ENCODE measurements at places on chromosomes 4 and X.

GRCh38 chrX:104013606-104014005 is at the start of gene H2BW1:
Gene H2BW1, minus strand, starts transcription at chrX:104013708. Its CDS starts 132 bp downstream, at chrX:104013576.
- no peak for DNase-seq

DNA sequence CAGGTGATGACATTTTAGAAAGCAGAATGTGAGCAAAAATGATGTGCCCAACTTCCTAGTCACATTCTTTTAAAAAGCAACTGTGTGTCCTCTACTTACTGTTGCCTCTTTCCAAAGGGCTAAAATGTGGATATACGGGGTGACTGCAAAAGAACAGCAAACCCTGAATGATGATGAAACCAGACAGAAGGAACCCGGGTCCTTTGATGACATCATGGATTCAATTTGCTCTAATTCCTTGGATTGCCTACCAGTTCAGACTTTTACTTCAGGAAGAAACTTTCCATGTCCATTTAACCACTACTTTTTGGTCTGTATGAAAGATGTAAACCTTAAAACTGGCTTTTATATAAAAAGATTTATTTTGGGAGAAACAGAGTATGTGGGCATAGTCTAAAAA is 190.9 kb upstream of the MAB21L2 start:
- DNase-seq, result no peak

DNA sequence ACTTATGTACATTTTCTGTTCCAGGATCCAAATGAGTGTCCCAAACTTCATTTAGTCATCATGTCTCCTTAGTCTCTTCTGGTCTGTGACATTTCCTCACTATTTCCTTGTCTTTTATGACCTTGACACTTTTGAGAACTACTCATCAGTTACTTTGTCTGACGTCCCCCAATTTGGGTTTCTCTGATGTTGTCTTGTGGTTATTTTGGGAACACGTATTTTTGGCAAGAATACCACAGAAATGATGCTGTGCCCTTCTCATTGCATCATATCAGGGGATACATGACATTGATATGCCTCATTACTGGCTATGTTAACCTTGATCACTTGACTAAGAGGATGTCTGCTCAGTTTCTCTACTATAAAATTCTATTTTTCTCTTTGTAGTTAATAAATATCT is 308.8 kb downstream of the ZNF674 start:
- DNase-seq, result no peak

- DNase-seq, result no peak
Measured at GRCh38 chr4:36870121-36870520, 374.4 kb upstream of the NWD2 start.

GRCh38 chr4:110005461-110006056 is 92.9 kb downstream of the EGF start:
- DNase-seq, result no peak

- DNase-seq, result no peak
Measured at GRCh38 chrX:10233173-10233572, 76.4 kb downstream of the CLCN4 start.

GRCh38 chr4:18689308-18690115 is 668.0 kb upstream of the LCORL start:
- no peak for DNase-seq

DNA sequence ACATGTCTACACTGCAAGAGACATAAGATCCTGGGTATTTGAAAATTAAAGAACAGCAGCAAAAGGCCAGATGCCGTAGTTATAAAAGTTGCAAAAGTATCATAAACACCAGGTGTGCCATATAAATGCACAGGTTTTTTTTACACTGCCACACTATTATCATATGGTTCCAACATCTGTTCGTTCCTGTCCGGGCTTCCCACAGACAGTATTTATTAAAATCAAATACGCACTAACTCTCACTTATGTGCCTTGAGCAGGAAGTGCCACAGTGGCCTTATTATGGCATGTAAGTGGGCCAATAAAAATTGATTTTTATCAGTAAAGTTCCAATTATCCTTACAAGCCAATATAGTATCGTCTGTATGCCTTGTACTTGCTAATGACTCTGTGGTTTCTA is 873.2 kb downstream of the RPA4 start:
- no peak for DNase-seq

GRCh38 chrX:85378461-85378860 is 1.0 kb downstream of the POF1B start:
- no peak for DNase-seq

DNA sequence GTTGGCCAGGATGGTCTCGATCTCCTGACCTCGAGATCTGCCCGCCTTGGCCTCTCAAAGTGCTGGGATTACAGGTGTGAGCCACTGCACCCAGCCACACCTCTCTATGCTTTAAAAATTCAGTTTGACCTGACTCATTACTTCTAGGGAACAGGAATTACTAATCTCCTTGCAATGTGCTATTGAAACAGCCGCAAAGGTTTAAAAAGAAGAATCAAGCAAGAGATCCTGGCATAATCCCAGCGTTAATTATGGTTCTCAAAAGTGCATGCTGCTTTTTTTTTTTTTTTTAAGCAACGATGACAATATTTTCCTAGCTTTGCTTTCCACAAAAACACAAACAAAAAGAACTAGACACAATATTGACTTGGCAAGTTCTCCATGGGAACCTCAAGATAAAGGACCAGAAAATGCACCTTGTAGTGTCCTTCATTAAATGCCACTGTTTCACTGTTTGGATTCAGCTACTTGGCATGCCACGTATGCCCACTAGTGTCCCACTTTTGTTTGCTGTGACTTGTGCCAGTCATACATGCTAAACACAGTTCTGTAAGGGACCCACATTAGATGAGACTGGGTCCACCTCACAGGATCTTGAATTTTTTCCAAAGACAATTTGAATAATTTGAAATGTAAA is 112.6 kb upstream of the PPARGC1A start:
- DNase-seq, result no peak

- DNase-seq, result peak; percentile 41
Measured at GRCh38 chr4:68375667-68376559, 26.0 kb upstream of the YTHDC1 start.

GRCh38 chrX:71103110-71103983 is 3.2 kb downstream of the CXorf65 start:
- no peak for DNase-seq

DNA sequence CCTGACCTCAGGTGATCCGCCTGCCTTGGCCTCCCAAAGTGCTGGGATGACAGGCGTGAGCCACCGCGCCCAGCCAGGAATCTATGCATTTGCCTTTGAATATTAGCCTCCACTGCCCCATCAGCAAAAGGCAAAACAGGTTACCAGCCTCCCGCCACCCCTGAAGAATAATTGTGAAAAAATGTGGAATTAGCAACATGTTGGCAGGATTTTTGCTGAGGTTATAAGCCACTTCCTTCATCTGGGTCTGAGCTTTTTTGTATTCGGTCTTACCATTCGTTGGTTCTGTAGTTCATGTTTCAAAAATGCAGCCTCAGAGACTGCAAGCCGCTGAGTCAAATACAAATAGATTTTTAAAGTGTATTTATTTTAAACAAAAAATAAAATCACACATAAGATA is 44.2 kb upstream of the SHOX start:
- no peak for DNase-seq

GRCh38 chrX:134476284-134476683 is 16.3 kb downstream of the HPRT1 start:
- no peak for DNase-seq

DNA sequence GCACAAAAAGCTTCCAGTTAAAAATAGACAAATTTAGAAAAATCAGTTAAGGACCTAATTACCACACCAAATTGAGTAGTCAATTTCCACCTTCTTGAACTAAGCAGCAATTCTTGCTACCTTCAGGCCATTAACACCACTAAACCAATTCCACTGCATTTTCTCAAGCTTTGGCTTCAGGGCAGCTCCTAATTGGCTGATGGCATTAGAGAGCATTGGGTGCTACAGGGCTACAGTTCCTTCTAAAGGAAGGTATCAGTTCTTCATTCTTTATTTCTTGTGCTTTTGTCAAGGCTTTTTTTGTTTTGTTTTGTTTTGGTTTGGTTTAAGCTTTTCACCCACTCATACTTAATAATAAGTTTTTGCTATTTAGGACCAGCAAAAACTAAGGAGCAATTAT is 90.2 kb upstream of the FAM241A start:
- DNase-seq, result no peak

GRCh38 chrX:84187533-84188319 is at the start of gene RPS6KA6:
Gene RPS6KA6, minus strand, starts transcription at chrX:84188199. Its CDS starts 300 bp downstream, at chrX:84187899.
- DNase-seq, result no peak

DNA sequence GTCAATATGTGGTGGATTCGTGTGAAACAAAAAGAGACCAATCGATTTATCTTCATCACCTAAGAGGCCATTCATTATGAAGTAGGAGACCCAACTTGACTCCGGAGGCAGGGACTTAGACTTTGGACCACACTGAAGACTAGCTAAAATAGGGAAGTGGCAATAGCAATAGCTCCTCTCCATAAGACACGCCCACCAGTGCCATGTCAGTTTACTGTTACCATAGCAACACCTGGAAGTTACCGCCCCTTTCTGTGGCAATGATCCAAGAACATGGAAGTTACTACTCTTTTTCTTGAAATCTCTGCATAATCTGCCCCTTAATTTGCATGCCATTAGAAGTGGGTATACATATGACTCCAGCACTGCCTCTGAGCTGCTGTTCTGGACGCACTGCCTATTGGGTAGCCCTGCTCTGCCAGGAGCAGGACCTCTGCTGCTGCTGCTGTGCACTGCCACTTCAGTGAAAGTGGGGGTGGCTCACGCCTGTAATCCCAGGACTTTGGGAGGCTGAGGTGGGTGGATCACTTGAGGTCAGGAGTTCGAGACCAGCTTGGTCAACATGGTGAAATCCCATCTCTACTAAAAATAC is 163.2 kb downstream of the PRKX start:
- DNase-seq, result no peak

- no peak for DNase-seq
Measured at GRCh38 chr4:41573502-41574001, 35.6 kb downstream of the LIMCH1 start.

DNA sequence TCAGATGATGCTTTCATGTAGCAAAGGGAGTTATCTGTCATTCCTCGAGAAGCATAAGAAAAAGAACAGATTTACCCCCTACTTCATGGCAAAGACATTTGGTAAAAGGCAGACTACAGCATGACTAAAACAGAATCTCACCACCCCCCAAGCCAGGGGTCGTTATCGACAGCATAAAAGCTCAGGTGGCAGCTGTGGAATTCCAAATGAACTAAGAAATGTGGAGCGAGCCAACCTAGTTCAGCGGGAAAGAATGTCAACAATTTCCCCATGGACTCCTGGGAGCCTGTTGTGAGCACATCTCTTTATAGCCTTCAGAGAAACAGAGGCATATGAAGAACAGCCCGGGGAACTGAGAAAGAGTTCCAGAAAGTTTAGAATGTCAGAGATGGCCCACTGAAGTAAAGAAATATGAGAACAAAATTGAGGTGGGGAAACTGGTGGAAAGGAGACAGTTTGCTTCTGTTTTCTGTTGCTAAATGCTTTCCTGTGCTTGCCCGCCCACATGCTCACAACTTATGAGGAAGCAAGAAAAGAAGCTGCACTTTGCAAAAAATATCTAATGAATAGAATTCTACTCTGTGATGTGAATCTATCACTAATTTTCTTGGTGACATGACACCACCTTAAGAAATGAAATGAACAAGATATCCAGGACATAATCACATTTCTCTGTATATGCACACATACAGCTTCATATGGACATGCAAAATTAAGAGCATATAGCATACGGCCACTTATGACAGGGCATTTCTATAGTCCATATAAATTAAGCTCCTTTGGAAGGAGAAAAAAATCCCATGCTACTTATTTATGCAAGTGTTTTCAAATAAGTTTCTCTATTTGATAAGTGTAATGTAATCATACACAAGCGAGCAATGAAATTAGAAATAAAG is 135.3 kb upstream of the MID1 start:
- DNase-seq, result no peak

DNA sequence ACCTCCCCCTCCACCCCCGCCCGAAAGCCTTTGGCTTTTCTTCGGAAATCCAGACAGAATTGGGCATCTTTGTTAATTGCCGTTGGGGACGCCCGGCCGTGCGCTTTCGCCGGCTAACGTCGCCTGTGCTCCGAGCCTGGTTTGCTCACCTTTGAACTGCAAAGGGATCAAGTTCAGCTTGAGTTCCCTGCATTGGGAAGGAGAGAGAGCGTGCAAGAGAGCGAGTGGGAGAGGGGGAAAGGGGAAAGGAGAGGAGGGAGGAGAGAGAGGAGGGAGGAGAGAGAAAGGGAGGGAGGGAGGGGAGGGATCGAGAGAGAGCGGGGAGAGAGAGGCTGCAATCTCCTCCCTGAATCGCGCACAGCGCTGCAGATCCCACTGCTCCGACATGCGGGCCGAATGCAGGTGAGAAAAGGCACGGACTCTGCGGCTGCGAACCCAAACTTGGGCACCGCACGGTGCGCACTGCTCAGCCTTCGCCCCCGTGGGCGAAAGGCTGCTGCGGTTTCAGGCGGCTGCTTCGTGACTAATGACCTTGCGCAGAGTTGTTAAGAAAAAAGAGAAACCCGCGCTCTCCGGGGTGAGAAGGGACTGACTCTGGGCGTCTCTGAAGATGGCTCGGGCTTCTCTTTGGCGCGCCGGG is at the start of gene PCDH7:
PCDH7 (plus strand) TSS at position 349 of the 640 bp plus-strand sequence. CDS start 1,054 bp downstream, outside the sequence.
- DNase-seq, result peak; percentile 63

- no peak for DNase-seq
Measured at GRCh38 chr4:178602833-178603232, 1160.6 kb upstream of the AGA start.

- no peak for DNase-seq
Measured at GRCh38 chrX:49102190-49102589, 21.3 kb downstream of the GPKOW start.

GRCh38 chrX:43643201-43643600 is 12.9 kb upstream of the MAOA start:
- no peak for DNase-seq

DNA sequence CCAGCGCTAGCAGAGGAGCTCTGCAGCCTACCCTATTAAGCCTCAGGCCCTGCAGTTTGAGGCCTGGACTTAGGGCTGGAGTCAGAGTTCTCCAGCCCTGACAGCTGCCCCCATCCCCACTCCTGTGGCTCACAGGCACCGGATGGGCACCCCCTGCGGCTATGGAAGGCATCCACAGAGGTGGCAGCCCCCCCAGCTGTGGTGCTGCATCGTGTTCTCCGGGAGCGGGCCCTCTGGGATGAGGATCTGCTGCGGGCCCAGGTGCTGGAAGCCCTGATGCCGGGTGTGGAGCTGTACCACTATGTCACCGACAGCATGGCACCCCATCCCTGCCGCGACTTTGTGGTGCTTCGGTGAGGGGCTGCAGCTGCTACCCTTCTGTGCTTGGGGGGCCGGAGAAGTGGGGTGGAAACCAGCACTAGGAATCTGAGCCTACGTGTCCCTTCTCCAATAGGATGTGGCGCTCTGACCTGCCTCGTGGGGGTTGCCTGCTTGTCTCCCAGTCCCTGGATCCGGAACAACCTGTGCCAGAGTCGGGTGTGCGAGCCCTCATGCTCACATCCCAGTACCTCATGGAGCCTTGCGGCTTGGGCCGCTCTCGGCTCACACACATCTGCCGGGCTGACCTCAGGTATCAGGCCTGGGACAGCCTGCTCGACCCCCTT is 76.2 kb downstream of the STARD8 start:
- no peak for DNase-seq

GRCh38 chrX:13309631-13310030 is 10.2 kb downstream of the ATXN3L start:
- no peak for DNase-seq

DNA sequence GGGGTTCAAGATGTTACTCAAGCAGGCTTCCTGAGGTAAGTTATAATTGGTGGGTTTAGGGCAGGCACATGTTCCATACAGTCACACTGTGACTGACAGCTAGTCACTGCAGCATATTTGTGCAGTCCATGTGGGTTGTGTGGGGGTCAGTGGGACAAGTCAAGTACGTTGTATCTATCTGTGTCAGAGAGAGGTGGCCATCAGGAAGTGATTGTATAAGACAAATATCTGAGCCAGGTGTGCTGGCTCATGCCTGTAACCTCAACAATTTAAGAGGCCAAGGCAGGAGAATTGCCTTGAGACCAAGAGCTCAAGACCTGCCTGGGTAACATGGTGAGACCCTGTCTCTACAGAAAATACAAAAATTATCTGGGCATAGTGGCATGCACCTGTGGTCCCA is 509.3 kb downstream of the CENPC start:
- no peak for DNase-seq

Data from HuH-7.5 (cell line).